ENCODE measurements at places on chromosomes 13 and 19.
A peak's percentile ranks its signal among the peaks of the same experiment; 100 is the strongest.

- DNase-seq: no peak
Measured at GRCh38 chr19:2611483-2612464, 90.7 kb downstream of the GNG7 start.

- DNase-seq: no peak
Measured at GRCh38 chr19:7602240-7602934, 6.7 kb downstream of the CAMSAP3 start.

GRCh38 chr13:27130979-27131623 lies 40.5 kb downstream of the USP12 start:
- peak; percentile 66 for DNase-seq

DNA sequence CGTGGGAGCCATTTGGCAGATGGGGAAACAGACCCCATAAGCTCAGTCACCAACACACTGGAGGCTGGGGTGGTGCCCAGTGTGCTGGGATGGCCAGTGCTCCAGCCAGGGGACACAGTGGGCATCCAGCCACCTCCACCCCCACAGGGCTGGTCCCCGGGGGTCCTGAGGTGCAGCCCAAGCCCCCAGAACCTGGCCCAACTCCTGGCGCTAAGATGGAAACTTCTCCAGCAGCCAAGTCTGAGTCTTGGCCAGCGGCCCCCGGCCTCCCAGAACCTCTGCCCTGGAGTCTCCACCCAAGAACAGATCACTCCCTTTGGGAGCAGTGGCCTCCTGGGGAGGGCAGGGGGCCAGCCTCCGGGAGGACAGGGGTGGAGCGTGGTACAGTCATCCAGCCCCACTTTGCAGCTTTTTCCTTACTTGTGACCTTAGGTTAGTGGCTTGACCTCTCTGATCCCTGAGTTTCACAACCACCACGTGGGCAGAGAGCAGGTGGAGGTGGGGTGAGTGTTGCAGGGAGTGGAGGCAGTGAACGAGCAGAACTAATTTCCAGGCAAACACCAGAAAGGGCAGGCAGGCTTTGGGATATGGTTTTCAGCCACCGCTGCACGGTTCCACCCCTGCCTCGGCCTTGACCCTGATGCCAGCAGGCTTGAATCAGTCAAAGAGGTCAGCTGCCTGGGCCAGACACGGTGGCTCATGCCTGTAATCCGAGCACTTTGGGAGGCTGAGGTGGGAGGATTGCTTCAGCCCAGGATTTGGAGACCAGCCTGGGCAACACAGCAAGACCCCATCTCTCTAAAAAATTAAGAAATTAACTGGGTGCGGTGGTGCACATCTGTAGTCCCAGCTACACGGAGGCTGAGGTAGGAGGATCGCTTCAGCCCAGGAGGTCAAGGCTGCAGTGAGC lies 4.3 kb upstream of the NRTN start:
- DNase-seq: no peak

DNA sequence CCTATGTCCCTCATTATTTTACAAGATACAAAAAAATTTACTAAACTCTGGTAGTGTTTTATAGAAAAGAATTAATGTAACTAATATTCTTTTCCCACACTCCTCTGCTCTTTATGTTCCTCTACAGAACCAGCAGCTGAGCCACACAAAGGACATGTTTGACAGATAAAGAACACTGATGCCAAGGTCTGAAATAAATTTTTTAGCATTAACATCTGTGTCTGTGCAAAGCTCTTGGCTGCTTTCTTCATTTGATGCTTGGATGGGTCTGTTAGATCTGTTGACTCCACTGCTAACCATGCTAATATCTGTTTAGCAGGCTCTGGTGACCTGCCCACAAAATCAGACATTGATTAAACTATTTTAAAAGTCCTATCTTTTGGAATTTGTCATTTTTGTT lies 2363.8 kb downstream of the PCDH9 start:
- no peak for DNase-seq

DNA sequence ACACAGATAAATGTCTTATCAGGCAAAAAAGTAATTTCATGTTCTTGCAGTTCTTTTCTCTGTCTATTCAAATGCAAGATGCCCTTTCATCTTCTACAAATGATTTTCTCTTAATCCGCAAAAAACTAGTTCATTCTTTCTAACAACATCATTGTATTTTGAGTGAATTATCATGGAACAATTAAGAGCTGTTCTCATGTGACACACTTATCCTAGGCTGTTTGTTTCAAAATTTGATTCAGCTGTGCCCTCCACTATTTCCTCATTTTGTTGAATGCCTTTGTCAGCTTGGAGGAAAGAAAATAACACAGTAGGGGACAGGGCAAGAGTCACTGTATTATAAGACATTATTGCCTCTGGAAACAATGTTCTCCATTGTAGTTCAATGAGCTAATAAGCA lies 396.9 kb downstream of the KCTD12 start:
- no peak for DNase-seq

GRCh38 chr19:14369399-14370168 lies 11.7 kb upstream of the ADGRE5 start:
- peak; percentile 89 for DNase-seq

- no peak for DNase-seq
Measured at GRCh38 chr13:104949840-104950740, 1585.4 kb downstream of the EFNB2 start.

DNA sequence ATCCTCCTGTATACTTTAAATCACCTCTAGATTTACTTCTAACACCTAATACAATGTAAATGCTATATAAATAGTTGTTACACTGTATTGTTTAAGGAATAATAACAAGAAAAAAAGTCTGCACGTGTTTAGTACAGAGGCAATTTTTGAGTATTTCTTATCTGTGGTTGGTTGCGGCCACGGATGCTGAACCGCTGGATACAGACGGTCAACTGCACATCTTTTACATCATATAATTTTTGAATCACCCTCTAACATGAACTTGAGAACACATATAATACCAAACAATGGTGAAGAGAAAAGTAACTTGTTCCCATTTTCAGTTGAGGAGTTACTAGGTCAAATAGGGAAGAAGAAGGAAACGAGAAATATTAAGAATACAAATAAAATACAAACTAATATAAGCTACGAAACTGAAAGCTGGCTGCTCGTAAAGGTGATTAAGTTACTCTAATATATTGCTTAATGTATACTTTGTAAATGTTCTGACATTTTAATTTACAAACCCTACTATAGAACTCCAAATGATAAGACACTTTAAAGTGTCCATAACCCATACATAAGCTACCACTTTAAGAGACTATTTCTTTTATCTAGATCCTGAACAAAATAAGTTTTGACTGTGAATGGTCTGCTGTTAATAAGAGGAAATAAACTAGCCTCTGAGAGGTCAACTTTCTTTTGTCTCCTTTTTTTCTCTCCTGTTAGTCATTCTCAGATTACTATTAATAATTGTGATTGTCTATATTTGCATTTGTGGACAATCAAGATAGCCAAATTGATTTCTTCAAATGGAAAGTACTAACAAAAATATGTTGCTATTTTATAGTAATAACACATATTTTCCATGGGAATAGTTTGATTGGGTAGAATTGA lies 457.4 kb downstream of the DIAPH3 start:
- no peak for DNase-seq

- no peak for DNase-seq
Measured at GRCh38 chr19:5067678-5068077, 98.8 kb downstream of the KDM4B start.

DNA sequence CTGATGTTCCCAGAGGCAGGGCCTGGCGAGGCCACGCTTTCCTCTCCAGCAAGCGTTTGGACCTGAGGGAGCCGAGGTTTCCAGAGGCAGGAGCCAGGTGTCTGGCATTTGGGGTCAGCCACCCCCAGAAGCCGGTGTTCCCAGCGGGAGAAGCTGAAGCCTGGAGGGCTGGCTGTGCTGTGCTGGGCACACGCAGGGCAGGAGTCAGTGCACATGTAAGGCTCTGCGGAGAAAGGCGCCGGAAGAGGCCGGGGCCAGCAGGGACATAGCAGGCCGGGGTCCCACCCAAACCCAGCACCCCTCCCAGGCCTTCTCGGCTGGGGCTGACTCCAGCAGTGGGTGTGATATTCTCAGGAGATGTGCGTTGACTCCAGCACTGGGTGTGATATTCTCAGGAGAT lies 31.6 kb downstream of the MCF2L start:
- no peak for DNase-seq

DNA sequence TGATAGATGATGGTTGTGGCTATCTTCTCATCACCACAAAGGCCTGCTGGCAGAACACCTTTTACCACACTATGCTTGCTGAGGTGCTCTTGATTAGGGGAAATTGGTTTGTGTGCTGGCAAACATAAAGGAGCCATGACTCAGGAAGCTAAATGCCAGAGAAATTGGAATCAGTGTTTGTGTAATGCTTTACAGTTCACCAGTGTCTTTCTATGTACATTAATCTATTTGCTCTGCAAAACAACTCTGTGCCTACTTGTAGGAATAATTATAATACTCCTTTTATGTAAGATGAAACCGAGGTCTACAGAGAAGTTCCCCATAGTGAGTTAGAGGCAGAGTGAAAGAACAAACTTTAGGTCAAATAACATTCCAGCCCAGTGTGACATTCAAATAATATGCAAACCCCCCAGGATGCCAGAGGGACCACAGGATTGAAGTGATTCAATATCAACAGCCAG lies 390.5 kb upstream of the HTR2A start:
- no peak for DNase-seq

DNA sequence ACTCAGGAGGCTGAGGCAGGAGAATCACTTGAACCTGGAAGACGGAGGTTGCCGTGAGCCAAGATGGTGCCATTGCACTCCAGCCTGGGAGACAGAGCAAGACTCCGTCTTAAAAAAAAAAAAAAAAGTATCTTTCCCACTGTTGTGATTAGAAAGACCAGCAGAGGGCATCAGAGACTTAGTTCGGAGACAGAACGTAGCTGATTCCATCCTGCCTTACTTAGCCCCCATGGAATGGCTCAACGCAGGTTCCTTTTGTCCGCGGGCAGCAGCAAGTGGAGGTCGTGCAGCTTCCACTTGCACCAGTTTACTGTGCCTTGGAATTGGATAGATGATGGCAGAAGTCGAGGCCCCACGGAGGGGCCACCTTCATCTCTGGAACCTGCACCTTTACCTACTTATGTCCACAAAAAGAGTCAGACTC lies 8.1 kb downstream of the TIMM29 start:
- DNase-seq: no peak

All from activated CD8-positive, alpha-beta memory T cell treated with anti-CD3 and anti-CD28 coated beads, Interleukin-2, amount 50 U/mL, for 4 hours (primary cell).